ENCODE measurements at places on chromosomes 16 and 17. TPM values are rescaled to one million over a fixed set of nuclear protein-coding genes. Genes with fewer than 3 reads are reported as not detected.

Gene ITGB3
- not detected for total RNA-seq

DNA sequence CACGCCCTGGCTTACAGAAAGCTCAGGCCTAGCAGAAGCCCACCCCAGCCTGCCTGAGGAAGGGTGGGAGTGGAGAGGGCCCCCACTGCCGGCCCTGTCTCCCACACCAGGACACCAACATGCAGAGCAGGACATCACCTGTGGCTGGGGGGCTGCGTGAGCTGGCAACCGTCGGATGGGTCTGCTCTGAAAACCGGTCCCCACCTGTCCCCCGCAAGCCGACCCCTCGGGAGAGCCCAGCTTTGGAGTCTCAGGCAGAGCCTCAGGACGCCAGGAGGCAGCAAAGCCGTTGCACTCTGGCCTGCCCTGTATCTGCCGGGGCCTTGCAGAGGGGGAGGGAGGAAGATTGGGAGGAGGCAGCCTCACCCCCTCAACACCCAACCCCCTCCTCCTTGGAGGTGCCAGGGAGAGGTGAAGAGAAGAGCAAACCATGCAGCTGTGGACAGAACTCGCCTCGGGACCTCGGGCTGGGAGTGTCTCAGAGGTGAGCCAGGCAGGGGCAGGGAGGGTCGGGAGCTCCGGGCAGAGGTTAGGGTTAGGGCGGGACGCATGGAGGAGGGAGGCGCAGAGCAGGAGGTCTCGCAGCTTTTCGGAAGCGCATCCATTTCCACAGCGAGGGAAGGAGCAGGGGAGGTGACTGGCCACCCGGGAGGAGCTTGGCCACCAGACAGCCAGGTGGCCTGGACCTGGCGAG is 30.4 kb upstream of the ZC3H18 start:
- H3K27me3 ChIP-seq = no peaks in the 10 kb centered on the region
- H3K4me3 ChIP-seq = no peak overlapping the region
- H3K4me1 ChIP-seq = peaks cover 8% of the 10 kb centered on the region
- no peak overlapping the region for H3K27ac ChIP-seq
- DNase-seq = no peak
- no peaks in the 10 kb centered on the region for H3K36me3 ChIP-seq

GRCh38 chr16:53775821-53776431 is 72.0 kb downstream of the FTO start:
- H3K27me3 ChIP-seq = no peaks in the 10 kb centered on the region
- no peaks in the 10 kb centered on the region for H3K36me3 ChIP-seq
- no peak overlapping the region for H3K4me3 ChIP-seq
- no peaks in the 10 kb centered on the region for H3K4me1 ChIP-seq
- no peak overlapping the region for H3K27ac ChIP-seq

GRCh38 chr16:4586291-4586690 is 28.4 kb downstream of the UBALD1 start:
- H3K4me3 ChIP-seq = no peak overlapping the region
- no peaks in the 10 kb centered on the region for H3K27me3 ChIP-seq
- no peak for DNase-seq
- H3K27ac ChIP-seq = no peak overlapping the region

Gene TAC4
- not detected for total RNA-seq

GRCh38 chr17:1485423-1486376 is 6.8 kb downstream of the MYO1C start:
- H3K27ac ChIP-seq = peak overlapping the region; percentile 78
- no peaks in the 10 kb centered on the region for H3K27me3 ChIP-seq
- DNase-seq = peak; percentile 53
- no peaks in the 10 kb centered on the region for H3K36me3 ChIP-seq
- H3K4me1 ChIP-seq = peaks cover 32% of the 10 kb centered on the region

- peaks cover 6% of the 10 kb centered on the region for H3K4me1 ChIP-seq
- H3K36me3 ChIP-seq = no peaks in the 10 kb centered on the region
- no peak overlapping the region for H3K27ac ChIP-seq
Observed at GRCh38 chr16:50737420-50737959, 4.4 kb upstream of the CYLD start.

Gene USP31
- 4.1 TPM for total RNA-seq

- H3K27ac ChIP-seq = no peak overlapping the region
- H3K27me3 ChIP-seq = no peaks in the 10 kb centered on the region
- no peaks in the 10 kb centered on the region for H3K36me3 ChIP-seq
- no peaks in the 10 kb centered on the region for H3K4me1 ChIP-seq
- DNase-seq = no peak
Observed at GRCh38 chr16:83392743-83393142, 415.0 kb upstream of the HSBP1 start.

- peaks cover 4% of the 10 kb centered on the region for H3K36me3 ChIP-seq
- no peak overlapping the region for H3K27ac ChIP-seq
- no peak overlapping the region for H3K4me3 ChIP-seq
- no peaks in the 10 kb centered on the region for H3K4me1 ChIP-seq
Observed at GRCh38 chr17:82077617-82078358, 12.2 kb upstream of the DUS1L start.
